ENCODE measurements at places on chromosomes 6 and 20. TPM values are rescaled to one million over a fixed set of nuclear protein-coding genes. Genes with fewer than 3 reads are reported as not detected.
A peak's percentile ranks its signal among the peaks of the same experiment; 100 is the strongest.

GRCh38 chr6:167825332-167826229, 1.1 kb upstream of the AFDN start:
- DNase-seq = no peak

GRCh38 chr6:119986934-119987549, 637.5 kb upstream of the MAN1A1 start:
- no peak for DNase-seq

- DNase-seq = no peak
Observed at GRCh38 chr20:19774135-19774933, 16.3 kb downstream of the RIN2 start.

GRCh38 chr6:139638179-139638941, 263.9 kb upstream of the CITED2 start:
- DNase-seq = no peak

DNA sequence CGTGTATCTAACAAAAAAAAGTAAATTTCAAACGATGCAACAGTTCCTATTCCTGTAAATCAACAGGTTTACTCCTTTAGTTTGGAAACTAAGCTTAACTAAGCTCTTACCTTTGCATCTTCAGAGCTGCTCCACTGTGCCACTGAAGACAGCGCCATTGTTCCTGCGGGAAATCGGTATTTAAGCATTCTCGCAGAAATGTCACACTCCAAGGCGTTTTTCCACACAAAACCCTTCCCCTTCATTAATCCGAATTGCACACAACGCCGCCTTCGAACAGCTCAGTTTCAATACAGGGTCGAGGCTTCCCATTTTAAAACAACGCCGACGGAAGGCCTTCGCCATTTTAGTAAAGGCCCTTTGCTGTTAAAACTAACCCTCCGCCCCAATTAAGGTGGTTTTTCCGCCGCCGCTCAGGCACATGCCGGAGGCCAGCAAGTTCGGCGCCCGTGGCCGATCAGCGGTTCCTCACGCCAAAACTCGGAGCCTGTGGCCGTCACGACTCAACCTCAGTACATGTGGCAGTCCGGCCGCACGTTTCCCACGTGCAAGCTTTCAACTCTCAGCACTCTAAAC, 35.4 kb upstream of the SYNCRIP start:
- no peak for DNase-seq

DNA sequence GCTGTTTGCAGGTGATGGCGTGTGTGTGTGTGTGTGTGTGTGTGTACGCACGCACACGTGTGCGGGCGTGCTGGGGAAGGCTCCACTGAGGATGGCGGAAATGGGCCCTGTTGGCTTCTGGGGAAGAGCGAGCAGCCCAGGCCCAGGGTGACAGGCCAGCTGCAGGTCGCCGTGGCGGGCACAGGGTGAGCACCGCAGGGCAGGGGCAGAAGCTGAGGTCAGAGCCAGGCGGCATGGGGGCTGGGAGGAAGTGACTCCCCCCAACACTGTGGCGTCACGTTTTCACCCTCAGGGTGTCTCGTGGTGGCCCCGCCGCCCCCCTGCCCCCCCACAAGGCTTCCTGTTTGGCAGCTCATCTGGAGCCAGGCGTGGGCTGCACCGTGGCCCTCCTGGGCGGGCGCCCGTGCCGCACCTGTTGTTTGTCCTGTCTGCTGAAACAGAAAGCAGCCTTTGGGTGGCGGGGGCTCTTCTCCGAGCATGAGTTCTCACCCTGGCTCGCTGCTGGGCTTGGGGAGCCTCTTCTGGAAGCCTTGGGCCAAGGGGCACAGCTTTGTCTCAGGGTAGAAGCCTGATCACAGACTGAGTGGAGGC, 7.1 kb downstream of the RBM38 start:
- DNase-seq = peak; percentile 78

- DNase-seq = no peak
Observed at GRCh38 chr20:51469578-51470498, 72.7 kb downstream of the NFATC2 start.

DNA sequence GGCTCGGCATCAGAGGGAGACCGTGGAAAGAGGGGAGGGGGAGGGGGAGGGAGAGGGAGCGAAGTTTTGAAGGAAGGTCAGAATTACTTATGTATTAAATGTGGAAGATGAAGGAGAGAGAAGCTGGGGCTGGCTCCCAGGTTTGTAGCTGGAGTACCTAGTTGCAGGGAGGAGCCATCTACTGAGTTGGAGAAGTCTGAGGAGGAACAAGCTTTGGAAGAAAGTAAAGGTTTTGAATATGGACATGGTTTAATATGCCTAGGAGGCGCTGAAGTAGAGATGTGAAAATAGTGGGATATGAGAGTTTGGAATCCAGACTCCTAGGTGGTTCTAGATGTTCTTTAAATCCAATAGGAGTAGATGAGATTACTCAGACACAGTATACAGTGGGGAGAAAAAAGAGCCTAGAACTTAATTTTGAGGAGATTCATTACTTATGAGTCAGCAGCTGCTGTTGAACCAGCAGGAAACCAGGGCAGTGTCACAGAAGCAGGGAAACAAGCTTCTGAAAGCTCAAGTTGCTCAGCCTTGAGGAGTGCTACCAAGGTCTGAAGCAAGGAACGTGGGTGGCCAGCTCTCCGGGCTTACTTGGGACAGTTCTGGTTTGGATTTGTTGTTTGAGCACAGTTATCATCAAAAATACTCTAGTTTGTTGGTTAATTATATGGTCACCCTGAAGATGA, 149.3 kb downstream of the UTRN start:
- no peak for DNase-seq

Gene STK4
- 147 TPM for total RNA-seq

Gene TTLL9
- not detected for total RNA-seq

- DNase-seq = no peak
Observed at GRCh38 chr20:45495501-45495941, 19.9 kb downstream of the SPINT3 start.

GRCh38 chr6:105212587-105212986, 32.8 kb upstream of the POPDC3 start:
- no peak for DNase-seq

- no peak for DNase-seq
Observed at GRCh38 chr6:108622641-108623298, 62.1 kb downstream of the FOXO3 start.

GRCh38 chr6:89485320-89485719, 52.4 kb downstream of the ANKRD6 start:
- no peak for DNase-seq

Gene ADISSP
- 55.8 TPM for total RNA-seq

Gene RAET1E
- not detected for total RNA-seq

Gene RSPH9
- total RNA-seq = not detected

Gene IL20RA
- not detected for total RNA-seq

GRCh38 chr6:135254471-135254870, 73.4 kb downstream of the MYB start:
- DNase-seq = no peak

DNA sequence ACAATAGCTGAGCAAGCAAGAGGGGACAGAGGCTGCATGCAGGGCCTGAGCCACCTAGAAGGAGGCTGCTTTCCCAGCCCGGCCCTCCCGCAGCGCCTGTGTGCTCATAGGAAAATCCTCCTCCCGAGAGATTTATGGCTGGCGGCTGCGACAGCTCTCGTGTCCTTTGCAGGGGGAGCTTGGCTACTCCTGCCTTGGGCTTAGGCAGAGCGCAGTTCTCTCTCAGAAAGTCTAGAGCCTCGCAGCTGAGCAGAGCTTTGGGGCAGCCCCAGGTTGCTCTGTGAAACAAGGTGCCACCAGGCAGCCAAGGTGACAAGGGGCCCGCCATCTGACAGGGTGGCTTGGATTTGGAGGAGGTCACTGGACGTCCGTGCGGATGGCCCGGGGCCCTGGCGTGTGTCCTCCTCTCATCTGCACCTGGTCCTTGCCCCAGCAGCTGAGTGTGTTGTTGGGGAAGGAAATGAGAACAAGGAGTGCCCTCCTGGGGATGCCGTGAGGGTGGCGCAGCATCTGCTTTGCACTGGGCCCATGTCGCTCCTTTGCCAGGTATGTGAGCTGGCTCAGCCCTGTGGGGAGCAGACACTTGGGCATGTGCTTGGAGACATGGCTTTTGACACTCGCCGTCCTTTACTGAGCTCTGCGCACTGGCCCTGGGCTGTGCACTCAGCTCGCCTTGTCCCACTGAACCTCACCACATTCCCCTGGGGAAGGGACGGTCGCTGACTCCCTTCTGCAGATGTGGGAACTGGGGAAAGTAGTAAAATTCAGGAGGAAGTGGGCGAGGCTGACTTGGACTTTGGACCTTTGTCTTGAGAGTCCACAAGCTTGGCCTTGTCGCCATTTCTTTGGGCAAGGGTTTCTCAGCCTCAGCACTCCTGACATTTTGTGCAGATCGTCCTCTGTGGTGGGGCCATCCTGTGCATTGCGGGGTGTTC, 41.9 kb downstream of the EDN3 start:
- no peak for DNase-seq

Gene HLA-DQB1
- 2.7 TPM for total RNA-seq

- no peak for DNase-seq
Observed at GRCh38 chr6:39530201-39530759, 194.9 kb downstream of the KIF6 start.

DNA sequence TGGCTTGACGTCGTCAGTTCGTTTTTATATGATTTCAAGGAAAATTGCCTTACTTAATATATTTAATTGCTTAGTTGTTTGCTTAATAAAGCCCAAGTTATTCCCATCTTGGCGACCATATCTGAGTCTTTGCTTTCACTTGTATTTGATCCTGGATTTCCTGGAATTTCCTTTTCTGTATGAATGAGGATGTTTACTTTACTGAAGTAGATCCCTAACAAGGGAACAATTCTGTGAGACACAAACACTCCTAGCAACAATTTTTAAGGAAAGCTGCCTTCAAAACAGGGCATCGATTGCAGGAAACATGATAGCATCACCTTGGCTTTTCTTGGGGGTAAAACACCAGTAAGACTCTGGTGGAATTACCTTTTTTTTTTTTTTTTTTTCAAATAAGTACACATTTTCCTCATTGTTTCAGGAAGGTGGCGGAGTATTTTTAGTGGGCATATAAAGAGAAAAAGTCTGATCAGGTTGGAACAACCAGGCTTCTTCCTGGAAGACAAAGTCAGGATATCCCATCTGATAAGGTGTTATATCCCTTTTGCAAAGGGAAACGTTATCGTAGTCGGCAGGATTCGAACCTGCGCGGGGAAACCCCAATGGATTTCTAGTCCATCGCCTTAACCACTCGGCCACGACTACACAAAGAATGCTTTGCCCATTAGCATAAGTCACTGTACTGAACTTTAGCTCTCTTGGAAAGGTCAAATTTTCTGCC, 68.5 kb upstream of the ZNF184 start:
- DNase-seq = no peak

Gene PGC
- not detected for total RNA-seq

Gene SENP6
- total RNA-seq = 81.7 TPM

Gene RSPO4
- total RNA-seq = not detected

DNA sequence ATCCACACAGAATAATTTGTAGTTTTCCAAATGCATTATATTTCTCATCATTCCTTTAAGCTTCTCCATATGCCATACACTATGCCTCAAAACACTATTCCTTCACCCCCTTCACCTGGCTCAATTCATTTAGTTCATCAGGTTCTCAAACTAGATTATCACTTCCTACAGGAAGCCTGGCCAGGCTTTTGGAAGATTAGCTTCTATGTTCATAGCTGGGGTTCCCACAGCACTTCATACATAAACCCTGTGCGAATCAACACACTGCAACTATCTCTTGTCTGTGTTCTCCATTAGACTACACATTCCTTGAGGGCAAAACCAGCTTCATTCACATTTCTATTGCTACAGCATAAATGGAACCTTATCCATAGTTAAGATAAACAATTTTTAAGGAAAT, 40.5 kb upstream of the PLN start:
- no peak for DNase-seq

Gene SEMG2
- not detected for total RNA-seq

GRCh38 chr6:167647737-167648470, 178.8 kb upstream of the AFDN start:
- DNase-seq = no peak

Gene XKR7
- not detected for total RNA-seq

- no peak for DNase-seq
Observed at GRCh38 chr6:15929685-15930084, 199.2 kb upstream of the MYLIP start.

Gene CRIP3
- 0.34 TPM for total RNA-seq

DNA sequence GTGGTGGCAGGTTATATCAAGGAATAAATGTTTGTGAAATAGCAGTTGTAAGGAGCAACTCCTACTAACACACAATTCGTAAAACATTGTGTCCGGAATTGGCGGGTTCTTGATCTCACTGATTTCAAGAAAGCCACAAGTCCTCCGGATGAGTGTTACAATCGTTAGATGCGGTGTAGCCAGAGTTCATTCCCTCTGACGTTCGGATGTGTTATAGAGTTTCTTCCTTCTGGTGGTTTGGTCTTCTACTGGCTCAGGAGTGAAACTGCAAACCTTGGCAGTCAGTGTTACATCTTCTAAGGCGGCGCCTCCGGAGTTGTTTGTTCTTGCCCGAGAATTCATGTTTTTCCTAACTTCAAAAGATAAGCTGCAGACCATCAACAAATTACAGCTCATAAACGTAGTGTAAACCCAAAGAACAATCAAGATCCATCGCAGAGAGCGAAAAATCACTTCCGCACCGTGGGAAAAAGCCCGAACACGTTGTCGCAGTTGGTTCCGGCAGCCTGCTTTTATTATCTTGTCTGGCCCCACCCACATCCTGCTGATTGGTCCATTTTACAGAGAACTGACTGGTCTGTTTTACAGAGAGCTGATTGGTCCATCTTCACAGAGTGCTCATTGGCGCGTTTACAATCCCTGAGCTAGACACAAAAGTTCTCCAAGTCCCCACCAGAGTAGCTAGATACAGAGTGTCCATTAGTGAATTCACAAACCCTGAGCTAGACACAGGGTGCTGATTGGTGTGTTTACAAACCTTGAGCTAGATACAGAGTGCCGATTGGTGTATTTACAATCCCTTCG, 58.2 kb downstream of the TRIM27 start:
- DNase-seq = peak; percentile 68

Gene PNPLA1
- not detected for total RNA-seq

Gene FRK
- total RNA-seq = 0.05 TPM

DNA sequence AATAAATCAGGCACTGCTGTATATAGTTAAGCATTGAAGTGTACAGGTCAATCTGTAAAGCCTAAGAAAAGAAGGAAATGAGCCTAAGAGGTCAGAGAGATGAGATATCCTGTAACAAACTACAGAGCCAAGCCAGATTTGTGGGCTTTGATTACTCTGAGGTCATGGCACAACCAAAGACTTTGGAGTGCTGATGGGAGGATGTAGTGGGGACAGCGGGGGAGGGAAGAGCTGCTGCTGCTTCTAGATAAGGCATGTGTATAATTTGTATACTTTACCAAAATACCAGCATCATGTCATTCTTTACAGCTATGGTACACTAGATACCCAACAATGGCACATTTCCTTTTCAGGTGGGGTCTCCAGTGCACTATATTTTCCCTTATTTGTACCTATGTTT, 102.5 kb downstream of the OGFRL1 start:
- no peak for DNase-seq

DNA sequence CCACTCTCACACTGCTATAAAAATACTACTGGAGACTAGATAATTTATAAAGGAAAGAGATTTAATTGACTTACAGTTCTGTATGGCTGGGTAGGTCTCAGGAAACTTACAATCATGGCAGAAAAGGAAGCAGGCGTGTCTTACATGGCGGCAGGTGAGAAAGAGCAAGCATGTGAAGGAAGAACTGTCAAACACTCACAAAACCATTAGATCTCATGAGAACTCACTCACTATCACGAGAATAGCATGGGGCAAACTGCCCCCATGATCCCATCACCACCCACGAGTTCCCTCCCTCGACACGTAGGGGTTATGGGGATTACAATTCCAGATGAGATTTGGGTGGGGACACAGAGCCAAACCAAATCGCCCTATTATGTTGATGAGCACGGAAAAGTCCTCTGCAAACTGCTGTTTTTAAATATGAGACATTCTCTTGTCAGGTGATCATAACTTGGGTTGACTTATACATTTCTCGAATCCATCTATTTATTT, 133.5 kb downstream of the AIG1 start:
- DNase-seq = no peak
